ENCODE measurements at places on chromosomes 7 and 10. TPM values are rescaled to one million over a fixed set of nuclear protein-coding genes. Genes with fewer than 3 reads are reported as not detected.

Gene CPA4
- 1.5 TPM for total RNA-seq

Gene WASHC2A
- 39.9 TPM for total RNA-seq

Gene NEUROG3
- total RNA-seq = not detected

Gene CRYGN
- 10.3 TPM for total RNA-seq

Gene NKX2-3
- total RNA-seq = not detected

Gene TFPI2
- total RNA-seq = 8.9 TPM

Gene SRRM3
- 7.2 TPM for total RNA-seq

Gene SORCS1
- 11.4 TPM for total RNA-seq

Gene LRRC17
- total RNA-seq = 110 TPM

Gene NPC1L1
- 0.10 TPM for total RNA-seq

Gene CLDN4
- total RNA-seq = 0.20 TPM

Gene CALML3
- total RNA-seq = not detected

Gene LRRC18
- not detected for total RNA-seq

Gene OR2A5
- not detected for total RNA-seq

Gene ACTL6B
- 35.2 TPM for total RNA-seq

Gene NPY4R
- total RNA-seq = not detected

- DNase-seq = no peak
These were observed 212.9 kb upstream of the SEMA3E start for GRCh38 chr7:83861876-83862275.

GRCh38 chr10:3420527-3421469 lies 248.2 kb upstream of the PITRM1 start:
- DNase-seq = no peak

GRCh38 chr7:13276977-13277376 lies 589.5 kb downstream of the ARL4A start:
- DNase-seq = no peak

DNA sequence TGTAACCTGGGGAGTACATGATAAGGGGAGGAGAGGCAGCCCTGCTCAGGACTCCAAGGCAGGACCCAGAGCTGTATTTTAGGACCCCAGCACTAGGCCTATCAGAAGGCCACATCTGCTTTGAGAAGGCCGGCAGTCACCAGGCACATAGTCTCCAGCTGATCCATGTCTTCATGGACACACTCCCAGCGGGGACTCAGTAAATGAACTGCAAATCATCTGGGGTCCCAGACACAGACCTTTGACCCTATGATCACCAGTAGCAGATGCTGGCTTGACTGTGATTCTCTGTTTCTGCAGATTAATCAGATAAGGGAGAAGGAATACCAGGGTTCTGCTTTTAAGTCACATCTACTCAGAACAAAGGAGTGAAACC lies 341.4 kb upstream of the PODXL start:
- no peak for DNase-seq

GRCh38 chr10:14409247-14409646 lies 78.5 kb upstream of the FRMD4A start:
- no peak for DNase-seq

GRCh38 chr10:86523348-86523747 lies 1.8 kb upstream of the WAPL start:
- no peak for DNase-seq

DNA sequence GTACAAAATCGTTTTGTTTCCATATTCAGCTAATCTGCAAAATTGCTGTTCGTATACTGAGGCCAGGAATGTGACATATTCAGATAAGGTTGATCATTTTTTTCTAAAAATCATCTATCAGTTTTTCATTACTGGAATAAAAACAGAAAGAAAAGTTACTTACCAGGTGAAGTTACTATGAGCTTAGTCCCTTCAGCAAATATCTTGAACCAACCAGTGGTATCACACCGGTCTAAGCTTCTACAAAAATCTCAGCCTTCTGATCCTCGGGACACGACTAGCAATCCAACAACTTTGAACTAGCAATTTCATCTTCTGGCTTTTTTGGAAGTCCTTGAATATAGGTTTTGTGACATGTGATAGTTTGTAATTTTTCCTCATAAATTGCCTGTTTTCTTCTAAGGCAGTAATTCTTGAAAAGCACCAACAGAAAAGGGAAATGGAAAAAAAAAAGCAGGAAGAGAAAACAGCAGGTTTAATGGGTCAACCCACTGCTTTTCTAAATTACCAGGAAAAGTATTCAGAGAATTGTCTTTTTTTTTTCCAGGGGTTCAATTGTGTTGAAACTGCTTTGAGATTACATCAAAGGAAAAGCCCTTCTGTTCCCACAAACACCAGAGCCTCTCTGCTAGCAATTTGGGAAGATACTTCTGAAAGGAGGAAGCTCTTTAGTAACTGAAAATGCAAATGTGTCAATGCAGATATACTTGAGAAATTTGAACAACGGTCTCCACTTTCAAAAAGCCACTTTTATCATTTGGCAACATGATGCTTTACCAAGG lies 2.9 kb upstream of the TARP start:
- DNase-seq = no peak

- DNase-seq = no peak
These were observed 96.3 kb upstream of the CAV2 start for GRCh38 chr7:116403265-116403664.

- DNase-seq = no peak
These were observed 804 bp downstream of the BCAP29 start for GRCh38 chr7:107580716-107581383.

- no peak for DNase-seq
These were observed 68.7 kb downstream of the VWA2 start for GRCh38 chr10:114307731-114308130.

- no peak for DNase-seq
These were observed 4.8 kb upstream of the TAF3 start for GRCh38 chr10:7813481-7813880.

DNA sequence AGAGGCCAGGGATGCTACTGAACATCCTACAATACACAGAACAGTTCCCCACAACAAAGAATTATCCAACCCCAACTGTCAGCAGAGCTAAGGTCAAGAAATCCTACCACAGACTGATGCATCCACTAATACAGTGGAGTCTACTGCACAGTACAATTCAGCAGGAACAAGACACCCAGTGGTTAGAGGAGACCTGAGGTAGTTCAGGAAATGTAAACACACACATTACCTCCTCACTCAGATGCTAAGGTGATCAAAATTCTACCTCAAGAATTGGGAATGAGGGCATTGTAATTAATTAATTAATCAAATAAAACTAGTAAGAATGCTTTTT lies 91.4 kb downstream of the ZFAND4 start:
- DNase-seq = no peak

- no peak for DNase-seq
These were observed 379.7 kb downstream of the PHTF2 start for GRCh38 chr7:78178319-78178718.

DNA sequence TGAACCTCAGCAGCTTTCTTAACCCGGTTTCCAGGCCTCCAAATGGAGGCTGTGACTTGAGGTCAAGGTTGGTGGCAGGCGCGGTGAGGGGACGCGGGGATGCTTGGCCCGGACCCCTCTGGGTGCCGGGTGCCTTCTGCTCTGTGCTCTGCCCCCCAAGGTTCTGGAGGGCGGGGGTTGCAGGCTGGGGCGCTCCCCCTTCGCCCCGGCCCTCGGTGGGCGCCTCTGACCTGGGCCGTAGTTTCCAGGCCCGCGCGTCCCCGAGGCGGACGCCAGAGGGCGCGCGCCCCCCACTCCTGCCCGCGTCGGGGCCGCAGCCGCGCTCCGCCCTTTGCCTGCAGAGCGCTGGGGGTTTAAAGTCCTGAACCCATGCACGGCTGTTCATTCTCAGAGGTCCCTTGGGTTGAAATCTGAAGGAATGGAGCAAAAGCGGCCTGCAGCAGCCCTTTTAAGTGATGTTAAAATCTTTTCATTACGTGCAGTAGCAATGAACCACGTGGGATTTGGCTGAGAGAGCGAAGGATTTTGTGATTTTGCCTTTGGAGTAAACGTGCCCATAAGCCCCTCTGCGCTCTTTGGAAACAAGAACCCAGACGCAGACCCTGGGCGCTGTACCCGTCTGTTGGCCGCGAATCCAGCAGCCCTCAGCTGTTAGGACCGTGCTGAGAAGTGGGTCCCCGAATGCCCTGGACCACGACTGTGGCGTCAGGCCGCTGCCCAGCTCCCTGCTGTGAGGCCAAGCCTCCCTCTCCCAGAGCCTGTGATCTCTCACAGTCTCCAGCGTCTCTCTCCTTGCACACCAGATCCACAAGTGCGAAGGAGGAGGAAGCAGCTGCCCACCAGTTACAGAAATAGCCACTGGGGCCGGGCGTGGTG lies 135.0 kb downstream of the ACTR3B start:
- no peak for DNase-seq

DNA sequence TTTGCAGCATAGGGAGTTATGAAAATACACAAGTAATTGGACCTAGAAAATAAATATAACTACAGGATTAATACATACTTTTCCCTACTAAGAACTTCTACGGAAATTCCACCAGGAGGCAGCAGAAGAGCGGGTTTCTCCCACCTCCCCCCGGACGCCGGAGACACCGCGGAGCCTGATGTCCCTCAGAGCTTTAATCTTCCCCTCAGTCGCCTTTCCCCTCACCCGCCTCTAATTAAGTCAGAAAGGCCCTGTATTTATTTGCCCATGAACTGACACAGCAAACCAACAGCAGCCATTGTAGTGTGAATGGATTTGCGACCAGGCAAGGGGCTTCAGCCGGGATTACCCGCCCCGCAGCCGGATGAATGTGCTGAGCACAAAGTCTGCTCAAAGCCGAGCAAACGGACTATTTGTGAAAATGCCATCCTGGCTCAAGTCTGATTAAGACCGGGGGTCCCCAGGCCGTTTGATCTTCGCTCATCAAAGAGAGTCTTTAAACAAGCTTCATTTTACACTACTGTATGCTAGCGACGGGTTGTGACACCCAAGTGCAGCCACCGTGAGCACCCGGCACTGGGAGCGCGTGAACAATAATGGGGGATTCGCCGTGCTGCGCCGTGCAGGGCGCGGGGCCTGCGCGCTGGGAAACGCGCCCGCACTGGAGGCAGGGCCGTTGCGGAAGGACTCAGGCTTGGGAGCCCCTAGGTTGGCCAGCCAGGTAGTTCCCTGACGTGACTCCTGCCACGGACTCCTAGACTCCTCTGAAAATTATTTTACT lies 5.6 kb upstream of the DKK1 start:
- DNase-seq = peak; percentile 88

- DNase-seq = no peak
These were observed 67.0 kb downstream of the CDK6 start for GRCh38 chr7:92769394-92769699.

DNA sequence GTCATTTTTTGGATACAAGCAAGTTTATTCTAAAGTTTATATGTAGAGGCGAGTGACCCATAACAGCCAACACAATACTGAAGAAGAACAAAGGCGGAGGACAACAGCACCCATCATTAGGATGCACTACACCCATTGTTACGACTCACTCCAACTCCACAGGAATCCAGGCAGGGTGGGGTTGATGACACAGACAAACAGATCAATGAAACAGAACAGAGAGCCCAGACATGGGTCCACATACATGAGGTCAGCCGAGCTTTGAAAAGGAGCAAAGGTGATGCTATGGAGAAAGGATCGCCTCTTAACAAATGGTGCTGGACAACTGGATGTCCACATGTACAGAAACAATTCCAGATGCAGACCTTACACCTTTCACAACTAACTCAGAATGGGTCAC lies 426.4 kb downstream of the PTPRN2 start:
- DNase-seq = no peak

- DNase-seq = no peak
These were observed 97.4 kb downstream of the KLF6 start for GRCh38 chr10:3687510-3688081.

- DNase-seq = no peak
These were observed 38.5 kb downstream of the DYNC2I1 start for GRCh38 chr7:158894825-158895224.

DNA sequence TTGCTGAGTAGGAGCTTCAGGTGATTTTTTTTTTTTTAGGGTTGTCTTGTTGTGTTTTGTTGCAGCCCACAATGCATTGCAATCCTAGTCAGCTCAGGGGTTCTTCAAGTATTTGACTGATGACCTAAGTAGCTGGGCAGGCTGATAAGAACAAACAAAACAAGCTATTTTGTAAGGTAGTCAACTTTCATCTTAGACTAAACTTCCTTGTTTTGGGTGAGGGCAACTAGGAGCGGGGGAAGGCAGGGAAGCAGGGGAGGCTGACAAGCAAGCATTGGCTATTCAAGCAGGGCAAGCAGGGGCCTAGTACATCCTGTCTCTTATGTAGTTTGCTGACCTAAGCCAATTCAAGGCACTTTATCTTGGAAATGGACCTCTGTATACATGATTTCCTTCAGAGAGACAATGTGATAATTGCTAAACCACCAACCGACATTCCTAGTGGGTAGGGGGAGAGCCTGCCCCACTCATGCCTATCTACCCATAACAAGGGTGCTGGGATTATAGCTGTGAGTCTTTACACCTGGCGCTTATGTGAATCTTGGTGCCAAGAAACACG lies 163.3 kb upstream of the PRKCQ start:
- DNase-seq = no peak

DNA sequence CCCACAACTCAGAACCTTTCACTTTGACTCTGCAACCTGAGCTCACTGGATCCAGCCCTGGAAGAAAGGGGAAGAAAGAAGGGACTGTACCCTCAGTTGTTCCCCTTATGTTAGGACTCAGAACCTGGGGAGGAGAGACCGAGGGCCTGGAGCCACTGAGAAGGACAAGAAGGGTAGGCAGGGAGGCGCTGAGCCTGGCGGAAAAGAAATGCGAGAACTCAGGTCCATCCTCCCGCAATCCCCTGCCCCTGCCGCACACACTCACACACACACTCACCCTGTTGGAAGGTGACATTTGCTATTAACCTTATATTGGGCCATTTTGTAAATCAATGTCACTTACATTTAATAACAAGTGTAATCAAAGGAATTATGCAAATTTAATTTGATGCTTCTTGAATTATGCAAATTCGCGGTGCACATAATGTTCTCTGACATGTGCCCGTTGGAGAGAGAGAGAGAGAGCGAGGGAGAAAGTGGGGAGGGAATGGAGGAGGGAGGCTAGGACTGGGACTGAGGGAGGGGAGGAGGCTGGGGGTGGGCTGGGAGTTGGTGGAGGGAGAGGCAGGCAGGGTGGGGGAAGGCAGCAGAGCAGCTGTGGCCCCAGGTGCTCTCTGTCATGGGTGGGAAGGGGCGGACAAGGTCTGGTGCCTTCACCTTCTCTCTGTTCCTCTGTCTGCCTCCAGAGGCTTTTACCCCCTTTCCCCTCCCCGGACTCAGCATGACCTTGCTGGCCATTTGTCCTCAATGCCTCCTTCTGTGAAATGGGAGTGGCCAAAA lies 99.6 kb upstream of the PAX2 start:
- no peak for DNase-seq

DNA sequence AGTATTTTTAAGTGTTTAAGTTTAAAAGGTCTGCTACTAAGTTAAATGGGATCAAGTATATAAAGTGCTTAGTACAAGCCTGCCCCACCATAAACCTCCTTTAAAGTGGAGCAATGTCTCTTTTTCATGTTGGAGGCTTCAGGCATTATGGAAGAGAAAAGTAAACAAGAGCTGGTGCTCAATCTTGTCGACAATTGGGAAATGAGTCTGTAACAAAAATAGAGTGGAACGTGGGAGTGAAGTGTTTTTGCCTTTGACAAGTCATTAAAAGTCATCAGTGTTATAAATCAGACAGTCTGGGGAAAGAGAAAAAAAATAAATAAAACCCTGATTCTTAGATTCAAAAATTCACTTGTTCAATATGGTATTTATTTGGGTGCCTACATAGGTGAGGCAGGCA lies 44.7 kb downstream of the DNAJC12 start:
- no peak for DNase-seq
